ENCODE measurements at places on chromosomes 11 and 22. TPM values are rescaled to one million over a fixed set of nuclear protein-coding genes. Genes with fewer than 3 reads are reported as not detected.
A peak's percentile ranks its signal among the peaks of the same experiment; 100 is the strongest.

DNA sequence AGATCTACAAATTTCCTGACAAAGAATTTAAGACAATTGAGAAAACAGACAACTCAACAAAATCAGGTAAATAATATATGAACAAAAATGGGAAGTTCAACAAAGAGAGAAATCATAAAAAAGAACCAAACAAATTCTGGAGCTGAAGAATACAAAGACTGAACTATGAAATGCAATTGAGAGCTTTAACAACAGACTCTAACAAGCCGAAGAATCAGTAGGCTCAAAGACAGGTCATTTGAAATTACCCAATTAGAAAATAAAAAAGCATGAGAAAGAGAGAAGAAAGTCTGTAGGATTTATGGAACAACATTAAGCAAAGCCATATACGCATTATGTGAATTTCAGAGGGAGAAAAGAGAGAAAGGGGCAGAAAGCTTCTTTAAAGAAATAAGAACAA lies 72.8 kb downstream of the TBC1D22A start:
- no peaks in the 10 kb centered on the region for H3K27me3 ChIP-seq
- peaks cover 11% of the 10 kb centered on the region for H3K36me3 ChIP-seq
- no peaks in the 10 kb centered on the region for H3K4me1 ChIP-seq
- no peak overlapping the region for H3K27ac ChIP-seq
- no peak overlapping the region for H3K4me3 ChIP-seq
- DNase-seq = no peak

- no peaks in the 10 kb centered on the region for H3K36me3 ChIP-seq
- no peaks in the 10 kb centered on the region for H3K27me3 ChIP-seq
- no peak for DNase-seq
Observed at GRCh38 chr22:33756508-33756949, 163.7 kb downstream of the LARGE1 start.

- peaks cover 8% of the 10 kb centered on the region for H3K4me1 ChIP-seq
- no peak for DNase-seq
Observed at GRCh38 chr11:46493791-46494190, 100.0 kb downstream of the AMBRA1 start.

DNA sequence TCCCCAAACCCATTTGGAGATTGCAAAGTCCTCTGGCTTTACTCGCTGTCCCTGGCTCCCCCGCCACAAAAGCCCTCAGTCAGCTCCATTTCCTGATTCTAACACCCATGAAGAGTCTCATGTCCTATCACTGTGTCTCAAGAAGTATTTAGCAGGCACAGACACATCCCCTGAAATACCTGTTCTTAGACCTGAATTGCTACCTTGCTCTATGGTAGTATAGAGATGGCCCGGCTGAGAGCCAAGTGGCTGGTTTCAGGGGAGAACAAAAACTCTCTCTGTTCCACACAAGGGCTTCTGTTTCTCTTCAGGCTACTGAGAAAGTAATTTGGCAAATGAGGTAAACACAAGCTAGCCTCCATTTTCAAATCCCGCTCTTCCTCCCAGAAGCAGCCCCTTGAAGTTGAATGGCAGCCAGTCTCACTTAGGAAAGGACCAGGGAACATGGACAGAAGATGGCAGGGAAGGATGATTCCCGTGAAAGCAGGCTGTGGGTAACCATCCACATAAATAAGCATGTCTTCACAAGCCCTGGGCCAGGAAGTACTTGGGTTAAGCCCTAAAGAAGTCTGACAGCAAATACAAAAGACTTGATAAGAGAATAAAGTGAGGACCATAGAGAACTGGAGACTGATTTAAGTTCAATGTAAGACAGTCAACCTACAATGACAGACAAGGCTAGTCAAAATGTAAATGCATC lies 137.8 kb downstream of the C11orf58 start:
- DNase-seq = no peak
- H3K36me3 ChIP-seq = no peaks in the 10 kb centered on the region
- no peaks in the 10 kb centered on the region for H3K27me3 ChIP-seq
- no peak overlapping the region for H3K4me3 ChIP-seq
- peaks cover 2% of the 10 kb centered on the region for H3K4me1 ChIP-seq

DNA sequence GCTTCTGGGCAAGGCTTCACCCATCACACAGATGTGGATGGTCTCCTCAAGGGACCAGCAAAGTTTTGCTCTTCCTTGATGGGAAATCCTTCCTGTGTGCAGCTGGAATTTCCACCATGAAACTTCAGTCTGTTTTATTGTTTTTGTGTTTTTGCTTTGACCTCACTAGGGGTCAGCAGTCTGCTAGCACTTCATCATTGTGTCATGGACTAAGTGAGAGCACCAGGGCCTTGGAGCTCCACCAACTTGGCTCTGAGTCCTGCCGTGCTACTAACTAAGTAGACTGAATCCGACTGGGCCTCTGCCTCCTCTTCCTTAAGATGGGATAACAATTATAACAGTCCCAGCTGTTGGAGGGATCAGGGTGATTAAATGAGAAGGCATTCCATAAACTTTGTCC lies 305.8 kb upstream of the NCAM1 start:
- H3K4me3 ChIP-seq = no peak overlapping the region
- no peaks in the 10 kb centered on the region for H3K36me3 ChIP-seq
- peaks cover 15% of the 10 kb centered on the region for H3K4me1 ChIP-seq
- DNase-seq = no peak

DNA sequence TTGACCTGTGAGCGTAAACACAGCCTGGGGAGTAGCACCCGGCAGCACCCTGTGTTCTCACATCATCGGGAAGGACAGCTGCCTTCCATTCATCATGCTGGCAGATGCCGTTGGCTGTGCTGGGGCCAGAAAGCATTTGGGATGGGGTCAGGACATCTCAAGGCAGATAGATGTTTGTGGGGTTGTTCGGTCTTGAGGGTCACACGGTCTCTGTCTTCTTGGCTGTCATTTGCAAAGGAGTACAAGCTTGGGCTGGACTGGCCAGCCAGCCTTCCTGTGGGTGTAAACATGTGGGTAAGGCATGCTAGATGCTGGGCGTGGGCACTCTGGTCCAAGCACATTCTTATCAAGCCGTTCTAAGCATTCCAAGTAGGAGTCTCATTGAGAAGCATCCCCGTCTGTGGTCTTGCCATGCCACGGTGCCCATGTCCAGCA lies 81.4 kb downstream of the TBC1D22A start:
- no peaks in the 10 kb centered on the region for H3K27me3 ChIP-seq
- peaks cover 23% of the 10 kb centered on the region for H3K36me3 ChIP-seq
- no peak overlapping the region for H3K27ac ChIP-seq
- H3K4me3 ChIP-seq = no peak overlapping the region

GRCh38 chr11:123674297-123674696 lies 19.9 kb upstream of the SCN3B start:
- H3K4me1 ChIP-seq = no peaks in the 10 kb centered on the region
- no peaks in the 10 kb centered on the region for H3K27me3 ChIP-seq
- no peak overlapping the region for H3K4me3 ChIP-seq

- peaks cover 14% of the 10 kb centered on the region for H3K4me1 ChIP-seq
- H3K27ac ChIP-seq = peak overlapping the region; percentile 25
- H3K36me3 ChIP-seq = peaks cover 6% of the 10 kb centered on the region
- H3K27me3 ChIP-seq = no peaks in the 10 kb centered on the region
- H3K4me3 ChIP-seq = peak overlapping the region; percentile 97
Observed at GRCh38 chr22:37610480-37611129, 2.0 kb downstream of the GGA1 start.

GRCh38 chr11:112163875-112164685 lies at the start of gene IL18:
TSS of gene IL18 (minus strand) at chr11:112164094. CDS start at chr11:112155053, 9,041 bp downstream.
- no peak within 1 kb of the TSS for H3K27ac ChIP-seq
- H3K36me3 ChIP-seq = no peaks in the 10 kb centered on the region
- H3K4me3 ChIP-seq = no peak within 1 kb of the TSS
- DNase-seq = no peak
- no peaks in the 10 kb centered on the region for H3K4me1 ChIP-seq

DNA sequence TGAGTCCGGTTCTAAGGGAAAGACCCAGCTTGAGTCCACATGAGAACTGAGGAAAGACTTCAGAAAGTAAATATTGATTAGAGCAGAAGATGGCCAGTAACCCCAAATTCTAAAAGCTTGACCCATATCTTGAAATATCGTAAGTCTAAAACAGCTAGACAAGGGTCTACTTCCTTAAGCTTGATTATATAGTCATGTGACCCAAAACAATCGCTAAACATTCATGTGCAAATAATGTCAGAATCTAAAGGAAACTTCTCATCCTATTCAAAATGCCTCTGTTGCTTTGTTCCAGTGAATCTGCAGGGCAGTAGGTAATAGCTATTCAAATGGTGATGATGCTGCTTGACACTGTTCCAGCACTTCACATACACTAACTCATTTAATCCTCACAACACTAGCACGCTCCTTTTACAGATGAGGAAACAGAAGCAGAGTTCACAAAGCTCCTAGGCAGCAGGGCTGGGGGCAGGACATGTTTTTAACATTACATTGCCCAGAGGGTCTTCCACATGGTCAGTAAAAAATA lies 52.6 kb downstream of the TCF20 start:
- peaks cover 28% of the 10 kb centered on the region for H3K4me1 ChIP-seq
- no peak overlapping the region for H3K4me3 ChIP-seq
- peak overlapping the region; percentile 66 for H3K27ac ChIP-seq
- peaks cover 21% of the 10 kb centered on the region for H3K36me3 ChIP-seq
- DNase-seq = no peak
- H3K27me3 ChIP-seq = no peaks in the 10 kb centered on the region

- no peak for DNase-seq
- H3K4me1 ChIP-seq = no peaks in the 10 kb centered on the region
- no peak overlapping the region for H3K4me3 ChIP-seq
Observed at GRCh38 chr11:45543808-45544422, 121.5 kb downstream of the CHST1 start.

- no peaks in the 10 kb centered on the region for H3K27me3 ChIP-seq
- peak within 1 kb of the TSS; percentile 45 for H3K27ac ChIP-seq
- DNase-seq = no peak
- H3K4me1 ChIP-seq = peaks cover 12% of the 10 kb centered on the region
Observed at GRCh38 chr11:93543292-93543977, at the start of gene SMCO4. TSS of gene SMCO4 (minus strand) at chr11:93543391. CDS start at chr11:93479189, 64,202 bp downstream.

- no peak for DNase-seq
- peaks cover 13% of the 10 kb centered on the region for H3K4me1 ChIP-seq
- no peaks in the 10 kb centered on the region for H3K27me3 ChIP-seq
- no peak overlapping the region for H3K4me3 ChIP-seq
- H3K36me3 ChIP-seq = no peaks in the 10 kb centered on the region
Observed at GRCh38 chr11:75578977-75579376, 16.9 kb downstream of the SERPINH1 start.

CCDC89 gene
- total RNA-seq = not detected

OR8D4 gene
- total RNA-seq = not detected

RBFOX2 gene
- total RNA-seq = 0.11 TPM

RIMBP3B gene
- not detected for total RNA-seq

GUCY1A2 gene
- 0.05 TPM for total RNA-seq

C11orf16 gene
- total RNA-seq = not detected

APOL5 gene
- not detected for total RNA-seq

TECTA gene
- 0.05 TPM for total RNA-seq

APOA4 gene
- total RNA-seq = not detected

FAM83F gene
- 0.05 TPM for total RNA-seq

BAIAP2L2 gene
- 0.08 TPM for total RNA-seq

FAT3 gene
- total RNA-seq = 0.13 TPM
